ENCODE measurements at places on chromosomes 12 and 14. TPM values are rescaled to one million over a fixed set of nuclear protein-coding genes. Genes with fewer than 3 reads are reported as not detected.

EML1 gene
- total RNA-seq: 9.7 TPM

COX8C gene
- not detected for total RNA-seq

ATF1 gene
- 71.8 TPM for total RNA-seq

HHIPL1 gene
- 1.0 TPM for total RNA-seq

CCDC177 gene
- not detected for total RNA-seq

CHGA gene
- total RNA-seq: 10.5 TPM

CCDC196 gene
- not detected for total RNA-seq

HOXC5 gene
- total RNA-seq: 0.20 TPM

NPAS3 gene
- total RNA-seq: not detected

SRSF5 gene
- total RNA-seq: 118 TPM

LTB4R2 gene
- total RNA-seq: 7.7 TPM

AICDA gene
- total RNA-seq: not detected

SLC6A12 gene
- not detected for total RNA-seq

ADCK1 gene
- 6.7 TPM for total RNA-seq

HOXC13 gene
- 4.4 TPM for total RNA-seq

BAZ2A gene
- 32.4 TPM for total RNA-seq

CRY1 gene
- total RNA-seq: 45.7 TPM

IL22 gene
- not detected for total RNA-seq

TM7SF3 gene
- total RNA-seq: 101 TPM

CIROP gene
- not detected for total RNA-seq

PROX2 gene
- total RNA-seq: not detected

LYZ gene
- total RNA-seq: not detected

KRT85 gene
- total RNA-seq: not detected

CHST11 gene
- 4.2 TPM for total RNA-seq

PALS1 gene
- 18.3 TPM for total RNA-seq

WNT1 gene
- not detected for total RNA-seq

RNFT2 gene
- total RNA-seq: 16.5 TPM

HOXC9 gene
- total RNA-seq: 3.8 TPM

SCN8A gene
- 0.02 TPM for total RNA-seq

FAM181A gene
- total RNA-seq: not detected

HSPB8 gene
- total RNA-seq: 35.8 TPM

CLEC4E gene
- not detected for total RNA-seq

ZDHHC22 gene
- not detected for total RNA-seq

PMEL gene
- 0.78 TPM for total RNA-seq

BATF gene
- not detected for total RNA-seq

HOXC10 gene
- total RNA-seq: not detected

IKZF4 gene
- total RNA-seq: 1.5 TPM

CLEC1B gene
- total RNA-seq: not detected

LACRT gene
- total RNA-seq: not detected

CLEC2A gene
- not detected for total RNA-seq

CCDC197 gene
- total RNA-seq: not detected

PIWIL1 gene
- total RNA-seq: not detected

AKAP3 gene
- total RNA-seq: 0.72 TPM

DAAM1 gene
- total RNA-seq: 4.7 TPM

TC2N gene
- total RNA-seq: 13.0 TPM

PDZRN4 gene
- total RNA-seq: not detected

NGB gene
- total RNA-seq: not detected

TSPAN9 gene
- total RNA-seq: 3.2 TPM

PKP2 gene
- total RNA-seq: 4.4 TPM

CD9 gene
- total RNA-seq: 43.6 TPM

JAG2 gene
- total RNA-seq: 6.3 TPM

ALG10B gene
- 11.3 TPM for total RNA-seq

CIDEB gene
- total RNA-seq: not detected

ATF7IP gene
- total RNA-seq: 25.5 TPM

ATP23 gene
- total RNA-seq: 19.1 TPM

ACRBP gene
- not detected for total RNA-seq
